SK-MEL-5 (cell line): ENCODE measurements at places on chromosomes 13 and 19.

DNA sequence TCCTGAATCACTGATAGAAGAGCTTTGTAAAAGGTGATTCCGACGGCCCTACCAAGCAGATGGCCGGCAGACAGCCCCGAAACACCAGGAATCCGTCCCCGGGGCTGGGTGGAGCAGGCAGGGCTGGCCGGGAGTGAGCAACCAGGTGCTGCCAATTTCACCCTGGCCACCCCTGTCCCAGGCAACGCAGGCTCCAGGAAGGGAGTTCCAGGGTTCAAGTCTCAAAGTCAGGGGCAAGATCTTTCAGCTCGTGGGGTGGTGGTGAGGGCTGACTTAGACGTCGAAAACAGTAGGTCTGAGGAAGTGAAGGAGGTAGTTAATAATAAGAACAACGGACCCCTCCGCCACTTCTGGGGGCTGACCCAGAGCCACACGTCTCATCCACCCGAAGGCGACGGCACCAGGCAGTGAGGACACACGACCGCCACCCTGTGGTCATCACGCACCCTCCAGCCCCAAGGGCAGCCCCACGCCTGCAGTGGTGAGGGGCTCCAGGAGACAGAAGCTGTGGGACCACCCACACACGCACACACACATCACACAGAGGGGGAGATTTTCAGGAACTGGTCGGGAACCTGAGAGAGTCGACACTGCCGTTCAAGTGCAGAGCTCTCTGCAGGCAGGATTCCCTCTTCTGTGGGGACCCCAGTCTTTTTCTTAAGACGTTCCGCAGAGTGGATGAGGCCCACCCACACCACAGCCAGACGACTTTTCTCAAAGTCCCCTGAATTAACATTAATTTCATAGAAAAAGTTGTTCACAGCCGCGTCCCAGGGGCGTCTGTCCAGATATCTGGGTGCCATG lies 67.2 kb downstream of the SPACA7 start:
- peak; percentile 32 for DNase-seq

- DNase-seq, result no peak
Observed at GRCh38 chr19:32264568-32264967, 80.8 kb upstream of the ZNF507 start.

- DNase-seq, result no peak
Observed at GRCh38 chr19:17254636-17255035, 8.9 kb upstream of the NR2F6 start.

GRCh38 chr13:36352350-36352749 lies 6.2 kb upstream of the SPART start:
- DNase-seq, result no peak

- no peak for DNase-seq
Observed at GRCh38 chr13:33375421-33375820, 89.9 kb upstream of the STARD13 start.

DNA sequence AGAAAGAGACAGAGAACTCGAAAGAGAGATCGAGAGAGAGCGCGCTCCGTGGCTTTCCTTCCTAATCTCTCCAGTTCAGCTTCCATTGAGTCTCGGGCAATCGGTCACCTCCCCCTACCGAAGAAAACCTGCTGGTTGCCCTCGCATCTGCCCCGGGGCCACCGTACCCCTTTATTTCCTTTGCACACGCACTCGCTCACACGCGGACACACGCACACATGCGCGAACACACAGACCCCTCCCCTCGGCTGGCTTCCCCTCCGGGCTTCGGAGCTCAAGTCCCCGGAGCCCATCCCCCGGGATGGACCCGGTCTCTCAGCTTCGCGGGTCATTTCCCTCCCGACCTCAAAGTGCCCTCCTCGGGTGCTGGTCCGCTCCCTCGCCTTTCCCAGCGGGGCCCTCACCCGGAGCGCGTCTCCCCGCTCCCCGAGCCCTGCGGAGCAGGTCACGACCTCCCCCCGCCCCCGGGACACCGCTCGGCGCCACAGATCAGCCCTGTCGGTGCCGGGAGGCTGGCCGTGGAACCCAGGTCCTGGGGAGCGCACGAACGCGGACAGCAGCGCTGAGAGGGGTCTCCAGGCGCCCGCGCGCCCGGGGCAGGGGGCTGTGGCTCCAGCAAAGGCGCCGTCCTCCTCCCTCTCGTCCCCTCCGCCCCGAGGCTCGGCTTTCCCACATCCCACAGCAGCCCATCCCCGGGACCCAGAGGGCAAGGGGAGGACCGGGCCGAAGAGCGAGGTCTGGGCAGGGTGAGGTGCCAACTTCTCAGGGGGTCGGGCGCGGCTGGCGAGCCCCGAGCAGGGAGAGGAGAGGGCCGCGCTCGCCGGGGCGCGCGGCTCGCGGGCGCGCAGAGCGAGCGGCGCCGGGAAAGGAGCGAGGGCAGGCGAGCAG lies 1.8 kb downstream of the DACH1 start:
- DNase-seq, result no peak
